ENCODE measurements at places on chromosomes 7 and 10.

DNA sequence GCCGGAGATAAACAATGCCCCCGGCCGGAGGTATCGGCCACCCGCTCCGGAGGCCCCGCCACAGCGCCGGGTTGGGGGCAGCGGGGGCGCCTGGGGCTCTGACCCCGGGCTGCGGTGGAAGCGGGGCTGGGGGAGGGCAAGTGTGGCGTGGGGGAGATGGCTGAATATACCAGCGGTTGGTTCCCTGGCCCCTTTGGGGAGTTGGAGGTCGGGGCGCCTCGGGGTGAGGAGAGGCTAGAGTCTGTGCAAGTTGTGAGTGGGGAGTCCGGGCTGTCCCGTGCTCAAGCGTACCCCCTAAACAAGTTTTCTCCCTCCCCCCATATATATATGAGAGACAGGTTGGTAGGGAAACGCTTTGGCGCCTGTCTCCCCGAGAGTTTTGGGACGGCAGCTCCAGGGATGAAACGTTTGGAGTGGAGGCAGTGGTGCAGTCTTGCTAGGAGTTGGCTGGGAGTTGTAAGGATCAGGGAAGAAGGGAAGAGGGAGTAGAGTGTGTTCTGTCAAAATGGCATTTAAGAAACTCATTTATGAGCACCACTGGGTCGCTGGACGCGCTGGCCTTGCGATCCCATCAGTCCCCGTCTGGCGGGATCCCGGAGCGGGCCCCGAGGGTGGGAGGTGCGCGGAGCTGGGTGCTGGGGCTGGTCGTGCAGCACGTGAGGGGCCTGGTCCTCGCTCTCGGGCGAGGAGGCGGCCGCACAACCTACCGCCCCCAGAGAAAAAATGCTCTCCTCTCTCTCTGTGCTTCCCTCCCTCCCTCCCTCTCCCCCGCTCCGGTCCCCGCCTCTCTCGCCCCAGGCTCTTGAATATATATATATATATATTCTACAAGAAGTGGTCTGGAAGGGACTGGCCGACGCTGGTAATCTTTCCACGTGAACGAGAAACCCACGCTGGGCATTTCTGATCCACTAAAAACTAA lies 1.1 kb downstream of the TET1 start:
- DNase-seq = no peak

DNA sequence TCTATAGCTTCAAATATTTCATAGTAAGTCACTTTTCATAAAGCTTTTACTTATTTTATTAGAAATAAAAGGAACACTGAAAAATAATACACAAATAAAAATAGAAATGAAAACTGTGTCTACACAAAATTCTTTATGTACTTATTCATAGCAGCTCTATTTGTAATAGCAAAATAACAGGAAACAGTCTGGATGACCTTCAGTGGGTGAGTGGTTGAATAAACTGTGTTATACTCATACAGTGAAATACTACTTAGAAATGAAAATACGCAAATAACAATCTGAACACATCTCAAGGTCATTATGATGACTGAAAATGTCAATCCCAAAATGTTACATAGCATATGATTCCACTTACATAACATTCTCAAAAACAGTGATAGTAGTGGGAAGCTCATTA lies 138.7 kb upstream of the PCLO start:
- DNase-seq = no peak

DNA sequence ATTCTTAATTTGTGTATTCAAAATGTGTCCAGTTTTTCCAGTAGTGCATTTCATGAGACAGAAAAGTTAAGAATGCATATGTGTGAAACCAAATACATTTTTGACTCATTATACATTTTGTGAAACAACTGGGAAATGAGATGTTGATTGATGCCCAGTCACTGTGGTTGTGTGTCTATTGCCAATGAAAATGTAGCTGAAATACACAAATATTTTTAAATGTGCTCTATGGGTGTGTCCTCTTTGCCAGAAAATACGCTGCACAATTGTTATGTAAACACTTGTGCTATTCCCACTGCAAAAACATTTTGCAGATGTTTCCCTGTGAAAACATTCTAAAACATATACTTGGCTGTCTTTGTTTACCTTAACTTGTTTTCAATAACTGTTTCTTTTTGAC lies 395.2 kb downstream of the TFEC start:
- DNase-seq = no peak

GRCh38 chr7:46537191-46537905 lies 616.3 kb upstream of the IGFBP3 start:
- DNase-seq = no peak

- no peak for DNase-seq
Measured at GRCh38 chr7:30347226-30348082, 63.1 kb downstream of the ZNRF2 start.

Measured in vagina (tissue), 2 donors.